NCI-H1105 treated with DMSO at 0.1 percent for 48 hours (cell line): ENCODE measurements at places on chromosomes 2 and 18.

- no peak for DNase-seq
Observed at GRCh38 chr2:45904946-45905631, 253.6 kb downstream of the PRKCE start.

GRCh38 chr2:123609077-123609476, 416.0 kb upstream of the CNTNAP5 start:
- DNase-seq: no peak

- DNase-seq: no peak
Observed at GRCh38 chr2:196247114-196247975, 76.0 kb upstream of the STK17B start.

DNA sequence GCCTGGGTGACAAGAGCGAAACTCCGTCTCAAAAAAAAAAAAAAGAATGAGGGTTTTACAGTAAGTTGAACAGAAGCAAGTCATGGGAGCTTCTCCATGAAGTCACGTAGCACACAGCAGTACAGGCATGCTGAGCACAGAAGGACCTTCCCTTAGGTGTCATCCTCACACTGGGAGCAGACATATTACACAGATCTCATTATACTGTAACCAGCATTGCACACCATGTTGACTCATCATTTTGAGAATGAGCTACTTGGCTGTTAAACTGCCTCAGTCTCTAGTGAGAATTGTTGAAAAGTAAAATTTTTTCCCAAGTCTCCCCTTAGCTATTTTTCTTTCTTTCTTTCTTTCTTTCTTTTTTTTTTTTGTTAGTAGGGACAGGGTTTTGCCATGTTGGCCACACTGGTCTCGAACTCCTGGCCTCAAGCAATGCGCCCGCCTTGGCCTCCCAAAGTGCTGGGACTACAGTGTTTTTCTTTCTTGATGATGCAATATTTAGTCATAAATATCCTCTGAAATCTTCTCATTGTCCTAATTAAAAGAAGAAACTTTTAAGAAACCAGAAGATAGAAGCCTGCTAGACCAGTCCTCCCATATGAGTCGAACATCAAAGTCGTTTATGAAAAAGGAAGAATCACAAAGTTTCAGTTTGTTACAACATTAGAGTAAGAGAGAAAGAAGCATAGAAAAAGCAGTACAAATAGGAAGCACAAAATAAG, 37.9 kb upstream of the PPP1CB start:
- DNase-seq: no peak

- no peak for DNase-seq
Observed at GRCh38 chr2:159785195-159785594, 12.8 kb downstream of the CD302 start.

DNA sequence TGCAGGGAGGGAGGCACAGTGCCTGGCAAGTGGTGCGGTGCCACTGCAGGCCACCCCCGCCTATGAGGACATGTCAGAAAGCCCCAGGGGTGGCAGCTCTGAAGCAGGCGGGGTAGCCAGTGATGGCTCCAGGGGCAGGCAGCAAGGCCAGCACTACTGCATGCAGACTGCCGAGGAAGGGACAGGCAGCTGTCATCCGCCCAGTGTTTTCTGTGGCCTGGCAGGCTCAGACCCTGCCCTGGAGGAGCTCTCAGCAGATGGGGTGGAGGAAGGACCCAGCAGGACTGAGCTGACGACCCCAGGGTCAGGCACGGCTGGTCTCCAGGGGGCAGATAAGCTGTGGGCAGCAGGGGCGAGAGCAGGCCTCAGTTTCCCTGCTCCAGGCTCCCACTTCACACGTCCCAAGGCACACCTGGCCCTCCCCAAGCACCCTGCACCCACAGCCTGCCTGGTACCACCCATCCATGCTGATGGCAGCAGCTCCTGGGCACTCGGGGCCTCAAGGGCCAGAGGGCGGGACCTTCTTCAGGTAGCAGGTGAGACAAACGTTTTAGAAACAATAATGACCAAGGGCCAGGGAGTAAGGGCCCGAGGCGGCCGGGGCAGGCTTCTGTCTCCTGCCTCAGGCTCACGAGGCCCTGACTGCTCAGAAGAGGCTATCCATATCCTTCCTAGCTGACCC, 48.5 kb downstream of the HS6ST1 start:
- DNase-seq: no peak

DNA sequence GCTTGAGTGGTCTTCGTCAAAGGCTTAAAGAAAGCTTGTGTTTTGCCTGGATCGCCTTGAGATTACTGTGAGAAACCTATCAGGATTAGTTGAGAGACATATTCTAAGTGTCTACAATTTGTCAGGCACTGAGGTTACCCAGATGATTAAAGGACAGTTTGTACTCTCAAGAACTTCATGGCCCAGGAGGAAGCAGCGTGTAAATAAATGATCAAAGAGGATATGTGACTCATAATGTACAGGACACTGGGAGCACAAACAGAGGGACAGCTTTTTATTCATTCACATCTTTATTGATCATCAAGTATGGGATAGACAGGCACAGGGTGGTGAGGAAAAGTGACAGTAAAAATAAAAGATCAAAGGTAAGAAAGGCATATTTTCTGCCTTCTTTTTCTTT, 152.6 kb upstream of the FSHR start:
- no peak for DNase-seq
